ENCODE measurements at places on chromosomes 16 and 17.

- no peak for DNase-seq
Observed at GRCh38 chr16:81902025-81902424, 109.2 kb downstream of the SDR42E1 start.

GRCh38 chr17:50139950-50140885, 10.3 kb upstream of the SAMD14 start:
- peak; percentile 63 for DNase-seq

- no peak for DNase-seq
Observed at GRCh38 chr16:23959072-23959751, 123.4 kb downstream of the PRKCB start.

- DNase-seq: no peak
Observed at GRCh38 chr16:19281246-19281645, 4.3 kb upstream of the CLEC19A start.

GRCh38 chr17:31511195-31511578, 119.7 kb downstream of the RAB11FIP4 start:
- no peak for DNase-seq

DNA sequence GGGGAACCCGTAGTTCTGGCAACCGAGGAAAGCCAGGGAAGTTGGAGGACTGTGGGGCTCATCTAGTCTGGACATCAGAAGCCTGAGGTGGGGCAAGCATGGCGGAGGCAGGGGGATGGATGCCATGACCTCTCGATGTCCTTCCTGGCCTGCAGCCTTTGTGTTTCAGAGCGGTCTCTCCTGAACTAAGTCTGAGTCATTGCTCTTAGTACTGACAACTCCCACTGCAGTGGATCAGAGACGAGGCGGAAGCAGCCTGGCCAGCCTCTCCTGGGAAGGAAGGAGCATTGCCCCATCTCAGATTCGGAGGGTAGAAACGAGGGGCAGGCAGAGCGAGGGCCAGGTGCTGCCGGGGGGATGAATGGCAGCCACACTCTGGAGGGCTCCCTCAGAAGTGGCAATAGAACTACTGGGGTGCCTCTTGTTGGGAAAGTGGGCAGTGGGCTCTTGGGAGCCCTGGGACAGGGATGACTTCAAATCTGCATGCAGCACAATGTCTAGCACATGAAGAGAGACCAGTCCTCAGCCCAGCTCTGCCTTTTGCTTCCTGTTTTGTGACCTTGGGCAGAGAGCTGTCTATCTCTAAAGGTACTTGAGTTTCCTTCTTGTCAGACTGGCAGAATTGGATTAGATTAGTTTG, 3.6 kb upstream of the STAC2 start:
- DNase-seq: no peak

DNA sequence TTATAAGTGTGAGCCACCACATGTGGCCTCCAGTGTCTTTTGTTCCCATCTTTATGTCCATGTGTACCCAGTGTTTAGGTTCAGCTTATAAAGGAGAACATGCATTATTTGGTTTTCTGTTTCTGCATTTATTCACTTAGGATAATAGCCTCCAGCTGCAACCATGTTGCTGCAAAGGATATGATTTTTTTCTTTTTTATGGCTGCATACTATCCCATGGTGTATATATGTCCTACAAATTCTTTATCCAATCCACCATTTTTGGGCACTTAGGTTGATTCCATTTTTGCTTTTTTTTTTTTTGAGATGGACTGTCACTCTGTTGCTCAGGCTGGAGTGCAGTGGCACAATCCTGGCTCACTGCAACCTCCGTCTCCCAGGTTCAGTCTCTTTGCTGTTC, 32.9 kb downstream of the ATAD5 start:
- DNase-seq: no peak

GRCh38 chr17:50447870-50448595, 20.6 kb downstream of the CHAD start:
- no peak for DNase-seq

DNA sequence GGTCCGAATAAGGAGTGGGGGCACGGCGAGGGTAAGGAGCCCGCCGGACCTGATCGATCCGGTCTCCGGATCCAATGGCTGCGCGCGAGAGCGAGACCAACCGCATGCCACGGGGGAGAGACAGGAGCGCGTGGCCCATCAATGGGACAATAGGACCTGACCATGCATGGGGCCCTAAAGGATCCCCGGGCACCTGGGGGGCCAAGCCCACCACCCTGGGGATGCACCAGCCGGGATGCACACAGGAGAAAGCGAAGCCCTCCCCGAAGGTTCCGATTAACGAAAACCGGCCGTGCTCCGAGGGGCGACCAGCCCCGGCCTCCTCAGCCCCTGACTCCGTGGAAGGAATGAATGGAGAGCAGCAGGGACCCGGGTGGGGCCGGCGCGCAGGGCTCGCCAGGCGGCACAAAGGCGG, 525 bp downstream of the JPT1 start:
- DNase-seq: no peak

DNA sequence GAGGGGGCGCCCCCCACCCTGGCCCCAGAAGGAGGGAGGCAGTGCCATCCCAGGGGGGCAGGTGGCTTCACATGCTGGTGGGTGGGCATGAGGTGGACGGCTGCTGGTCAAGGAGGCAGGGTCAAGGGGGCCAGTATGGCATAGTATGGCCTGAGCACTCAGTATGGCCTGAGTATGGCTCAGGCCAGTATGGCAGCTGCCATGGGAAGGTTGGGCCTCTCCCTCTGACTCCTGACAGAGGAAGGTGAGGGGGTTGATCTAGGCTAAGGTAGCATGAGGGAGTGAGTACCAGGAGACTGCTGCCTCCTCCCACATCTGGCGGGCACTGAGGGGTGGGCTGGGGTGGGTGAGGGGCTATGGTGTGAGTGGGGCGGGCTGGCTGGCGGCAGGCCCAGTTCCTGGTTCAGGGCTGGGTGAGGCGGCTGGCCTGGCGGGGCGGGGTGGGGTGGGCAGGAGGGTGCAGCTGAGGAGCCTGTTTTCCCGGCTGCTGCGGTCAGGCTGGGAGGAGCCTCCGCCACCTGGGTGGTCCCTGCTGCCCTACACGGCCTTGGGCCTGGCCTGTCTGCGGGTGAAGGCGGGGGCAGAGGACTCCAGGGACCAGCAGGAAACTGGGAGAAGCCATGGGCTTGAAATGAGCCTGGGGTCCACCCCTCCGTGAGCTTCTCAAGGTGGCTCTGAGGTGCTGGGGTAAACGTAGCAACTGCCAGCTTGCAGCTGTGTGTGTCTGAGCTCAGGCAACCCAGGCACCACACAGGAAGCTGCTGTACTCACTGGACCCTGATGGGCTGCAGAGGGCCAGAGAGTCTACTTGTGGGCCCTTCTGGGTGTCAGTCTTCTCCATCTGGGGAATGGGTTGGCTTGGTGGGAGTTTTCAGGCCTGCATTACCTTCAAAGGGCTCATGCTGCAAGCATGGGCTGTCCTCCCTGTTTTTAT, 57.0 kb downstream of the RAI1 start:
- no peak for DNase-seq

DNA sequence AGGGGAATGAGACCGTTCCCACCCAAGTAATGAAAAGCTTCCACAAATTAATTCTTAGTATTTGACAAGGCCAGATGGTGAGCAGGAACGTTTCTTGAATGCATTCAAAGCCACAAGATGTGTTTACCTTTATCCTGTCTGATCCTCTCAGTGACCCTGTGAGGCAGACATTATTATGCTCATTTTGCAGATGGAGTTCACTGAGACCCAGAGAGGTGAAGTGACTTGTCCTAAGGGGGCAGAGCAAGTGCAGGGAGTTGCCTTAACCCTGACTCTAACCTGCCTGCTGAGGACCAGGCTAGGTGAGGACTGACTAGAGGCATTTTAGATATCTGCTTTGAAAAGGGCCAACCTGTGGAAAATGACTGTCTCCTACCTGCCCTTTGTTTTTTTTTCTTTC, 156.7 kb downstream of the HAPSTR1 start:
- DNase-seq: no peak

GRCh38 chr17:31580706-31581490, 189.4 kb downstream of the RAB11FIP4 start:
- DNase-seq: no peak

DNA sequence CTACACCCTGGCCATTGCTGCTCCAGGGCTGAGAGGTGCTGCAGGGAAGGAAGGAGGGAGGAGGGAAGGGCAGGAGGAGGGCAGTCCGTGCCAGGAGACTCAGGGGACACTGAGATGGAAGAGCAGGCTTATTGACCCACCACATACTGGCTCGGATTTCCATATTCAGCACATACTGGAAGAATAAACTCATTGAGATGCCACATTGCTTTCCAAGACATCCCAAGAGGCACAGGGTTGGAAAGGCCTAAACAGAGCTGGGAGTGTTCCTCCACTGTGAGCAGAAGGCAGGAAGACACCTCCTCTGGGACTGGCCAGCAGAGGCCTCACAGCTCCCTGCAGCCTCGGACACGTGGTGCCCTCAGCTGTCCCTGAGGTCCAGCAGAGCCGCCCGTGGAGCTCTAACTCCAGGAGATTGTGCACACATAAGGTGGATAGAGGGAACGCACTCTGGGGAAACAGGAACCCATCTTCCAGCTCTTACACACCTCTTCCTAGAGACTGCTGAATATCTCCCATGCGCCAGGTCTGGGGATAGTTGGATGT, 17.4 kb downstream of the CCDC182 start:
- DNase-seq: no peak

DNA sequence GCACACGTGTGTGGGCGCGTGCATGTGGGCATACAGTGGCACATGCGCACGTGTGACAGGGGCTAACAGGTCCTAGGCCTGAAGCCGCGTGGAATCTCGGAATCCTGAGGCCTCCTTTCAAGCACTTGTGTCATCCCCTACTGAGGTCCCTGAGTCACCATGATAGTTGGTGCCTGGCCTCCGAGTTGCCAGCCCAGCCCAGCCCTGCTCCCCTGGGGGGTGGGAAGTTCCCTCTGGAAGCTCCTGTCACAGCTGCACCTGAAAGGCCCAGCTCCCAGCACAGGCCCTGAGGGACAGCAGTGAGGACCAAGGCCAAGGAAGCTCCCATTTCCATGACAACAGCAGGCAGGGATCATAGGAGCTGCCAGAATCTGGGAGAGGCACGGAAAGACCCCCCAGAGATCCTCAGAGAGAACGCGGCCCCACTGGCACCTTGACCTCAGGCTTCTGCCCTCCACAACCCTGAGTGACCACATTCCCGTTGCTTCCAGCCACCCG, 35.4 kb upstream of the ENPP7 start:
- DNase-seq: no peak

DNA sequence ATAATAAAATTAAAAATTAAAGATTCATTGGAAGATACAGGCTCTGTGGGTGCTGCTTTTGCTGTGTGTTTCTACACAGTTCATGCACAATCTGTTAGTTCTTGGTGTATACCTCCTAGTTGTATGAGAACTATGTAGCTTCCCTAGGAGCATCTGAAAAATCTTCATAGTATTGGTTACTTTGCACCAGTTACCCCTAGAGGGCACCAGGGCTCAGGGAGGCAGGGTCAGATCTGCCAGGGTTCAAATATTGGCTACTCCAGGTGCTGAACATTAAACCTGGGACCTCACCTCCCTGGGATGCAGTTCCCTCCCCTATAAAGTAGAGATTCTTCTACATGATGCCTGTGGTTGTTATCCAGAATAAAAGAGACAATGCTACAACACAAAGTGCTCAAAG, 583.0 kb upstream of the CDH11 start:
- no peak for DNase-seq

GRCh38 chr16:88194397-88195268, 188.1 kb upstream of the ZNF469 start:
- no peak for DNase-seq

DNA sequence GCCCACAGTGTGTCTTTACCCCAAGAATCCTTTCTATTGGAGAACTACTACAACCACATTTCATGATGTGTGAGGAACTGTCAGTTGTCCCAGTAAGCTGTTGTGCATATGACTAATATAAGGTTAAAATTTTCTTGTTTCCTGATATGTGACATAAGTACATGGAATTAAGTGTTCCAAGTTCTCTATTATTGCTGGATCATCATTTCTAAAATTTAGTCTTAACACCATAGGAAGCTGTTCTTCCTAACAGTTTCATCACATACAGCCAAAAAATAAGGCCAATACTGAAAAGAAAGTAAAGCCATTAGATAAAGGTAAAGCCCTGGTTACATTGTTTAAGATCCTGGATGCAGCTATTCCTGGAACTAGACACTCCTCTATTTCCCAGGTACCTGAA, 620.9 kb upstream of the CDH8 start:
- DNase-seq: no peak

GRCh38 chr17:19647697-19648474, 665 bp upstream of the ALDH3A2 start:
- peak; percentile 15 for DNase-seq

DNA sequence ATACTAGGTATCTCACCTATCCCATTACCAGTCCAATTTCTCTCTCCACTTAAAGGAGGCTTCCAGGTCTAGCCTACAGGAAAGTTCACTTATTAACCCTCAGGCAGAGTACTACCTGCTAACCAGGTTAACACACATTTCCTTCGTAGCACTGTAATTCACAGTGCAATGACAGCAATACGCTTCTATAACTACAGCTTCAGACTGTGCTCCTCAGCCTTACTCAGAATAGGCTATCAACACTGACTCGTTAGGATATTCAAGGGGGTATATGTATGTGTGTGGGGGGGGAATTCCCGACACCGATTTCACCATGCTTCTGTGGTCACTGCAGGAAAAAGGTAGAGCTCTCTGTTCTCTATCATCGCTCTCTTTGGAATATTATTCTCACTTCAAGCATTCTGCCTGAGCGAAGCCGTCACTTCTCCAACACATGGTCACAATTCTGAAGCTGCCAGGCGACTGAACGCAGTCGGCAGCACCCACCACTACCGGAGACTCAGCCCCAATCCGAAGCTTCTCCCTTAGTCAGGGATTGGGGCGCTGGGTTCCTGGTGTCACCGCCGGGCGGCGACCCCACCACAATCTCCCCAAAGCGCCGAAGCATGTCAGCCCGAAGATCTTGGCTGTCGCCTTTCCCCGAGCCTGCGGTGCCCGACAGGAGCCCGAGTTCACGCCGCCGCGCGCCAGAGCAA, 618 bp downstream of the GGA3 start:
- DNase-seq: no peak

DNA sequence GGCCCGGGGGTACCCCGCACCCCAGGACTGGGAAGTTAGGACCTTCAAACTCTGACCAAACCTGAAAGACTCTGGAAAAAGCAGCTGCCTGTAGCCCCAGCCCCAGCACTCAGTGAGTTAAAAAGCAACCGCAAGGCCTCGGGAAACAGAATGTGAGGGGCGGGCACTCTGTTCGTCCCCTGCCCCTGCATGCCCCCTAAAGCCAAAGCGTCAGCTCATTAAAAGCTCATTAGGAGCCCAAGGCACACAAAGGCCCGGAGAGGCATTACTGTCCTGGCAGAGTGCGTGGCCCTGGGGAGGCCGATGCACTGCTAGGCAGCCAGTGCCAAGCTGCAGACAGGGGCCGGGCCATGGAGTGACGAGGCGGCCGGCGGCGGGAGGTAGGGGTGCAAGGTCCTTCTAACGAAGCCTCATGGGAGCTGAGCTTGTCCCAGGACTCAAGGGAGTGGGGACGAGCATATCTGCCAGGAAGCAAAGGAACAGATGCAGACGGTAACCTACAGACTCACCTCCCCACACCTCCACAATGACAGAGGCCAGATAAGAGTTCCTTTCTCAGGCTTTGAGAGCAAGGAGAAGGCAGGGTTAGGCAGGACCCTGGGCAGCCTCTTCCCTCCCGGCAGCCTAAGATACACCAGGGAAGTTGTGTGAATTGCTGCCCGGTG, 116.8 kb downstream of the ENGASE start:
- DNase-seq: no peak

- DNase-seq: no peak
Observed at GRCh38 chr17:17886726-17887125, 49.9 kb upstream of the SREBF1 start.
